ENCODE measurements at places on chromosomes 4 and X.

GRCh38 chr4:6937754-6938153, 28.1 kb downstream of the TBC1D14 start:
- DNase-seq = no peak

DNA sequence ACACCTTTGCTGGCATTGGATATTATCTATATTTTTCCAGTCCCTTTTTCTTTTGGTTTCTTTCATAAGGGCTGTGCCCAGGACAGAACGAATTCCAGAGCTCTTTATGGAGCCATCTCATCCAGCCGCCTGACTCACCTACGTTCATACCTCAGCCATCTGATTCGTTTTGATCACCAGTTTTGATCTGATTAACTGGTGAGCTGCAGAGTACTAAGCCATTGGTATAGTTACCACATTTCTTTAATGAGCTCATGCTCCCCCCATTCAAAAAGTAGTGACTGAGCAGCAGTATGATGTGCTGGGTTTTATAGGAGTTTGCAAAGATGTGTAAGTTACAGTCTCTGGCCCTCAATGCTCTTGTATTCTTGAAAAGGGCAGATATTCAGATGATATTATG, 43.0 kb upstream of the CDKN2AIP start:
- no peak for DNase-seq

- DNase-seq = no peak
These were observed 14.7 kb downstream of the ATXN3L start for GRCh38 chrX:13305108-13305507.

DNA sequence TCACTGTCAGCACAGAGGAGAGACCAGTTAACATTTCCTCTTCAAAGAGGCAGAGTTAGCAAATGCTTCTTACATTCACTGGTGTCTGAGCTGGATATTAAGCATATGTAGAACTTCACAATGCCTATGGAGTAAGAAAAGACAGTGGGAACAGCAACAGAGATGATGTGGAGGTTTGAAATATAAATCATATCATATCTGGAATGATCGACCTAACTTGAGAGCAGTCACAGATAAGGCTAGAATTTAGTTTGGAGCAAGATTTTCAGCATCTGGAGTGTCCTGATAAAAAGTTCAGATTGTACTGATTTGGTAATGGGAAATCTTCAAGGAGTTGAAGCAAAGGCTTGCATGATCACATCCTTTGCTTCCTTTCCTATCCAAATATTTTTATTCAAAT, 90.5 kb upstream of the ANKRD50 start:
- no peak for DNase-seq

- no peak for DNase-seq
These were observed 145.3 kb upstream of the GALNTL6 start for GRCh38 chr4:171667906-171668305.

DNA sequence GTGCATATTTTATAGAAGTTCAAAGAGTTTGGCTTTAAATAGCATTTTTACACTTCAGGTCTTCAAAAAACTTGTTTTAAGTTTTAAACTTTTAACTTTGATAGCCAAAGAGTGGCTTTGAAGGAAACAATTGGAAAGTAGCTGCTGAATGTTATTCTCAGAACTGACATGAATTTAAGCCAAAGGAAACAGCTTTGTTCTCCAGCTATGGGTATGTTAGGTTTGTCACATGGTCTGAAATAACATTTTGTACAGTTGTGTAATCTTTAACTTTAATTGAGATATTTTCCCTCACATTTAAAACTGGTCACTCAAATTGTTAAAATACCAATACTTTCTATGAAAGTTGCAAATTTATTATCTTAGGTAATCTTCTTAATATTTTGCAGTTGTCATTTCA, 564.7 kb downstream of the IL15 start:
- DNase-seq = no peak

- DNase-seq = no peak
These were observed 42.8 kb downstream of the ADRA2C start for GRCh38 chr4:3809028-3809427.

- no peak for DNase-seq
These were observed 67.5 kb downstream of the NEUROG2 start for GRCh38 chr4:112448306-112449132.

DNA sequence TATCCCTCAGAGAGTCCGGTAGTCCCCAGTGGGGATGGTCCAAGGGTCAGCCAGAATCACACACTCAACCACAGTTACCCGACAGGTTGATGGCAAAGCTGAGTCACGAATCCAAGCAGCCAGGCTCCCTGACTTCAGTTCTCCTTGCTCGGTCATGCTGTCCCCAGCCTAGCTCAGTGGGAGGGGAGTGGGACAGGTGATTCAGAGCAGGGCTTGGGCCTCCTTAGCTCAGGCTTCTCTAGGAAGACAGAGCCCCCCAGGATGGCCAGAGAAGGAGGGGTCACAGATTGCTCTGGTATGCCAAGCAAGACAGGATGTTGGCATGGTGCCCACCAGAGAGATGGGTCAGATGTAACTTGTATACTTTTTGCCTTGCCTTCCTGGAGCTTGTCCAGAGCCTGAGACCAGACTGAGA, 66.5 kb downstream of the EFNB1 start:
- peak; percentile 40 for DNase-seq

- no peak for DNase-seq
These were observed 971.6 kb upstream of the INTU start for GRCh38 chr4:126661194-126661593.

Data from LoVo (cell line).